ENCODE measurements at places on chromosomes 7 and 10.

- DNase-seq: no peak
Observed at GRCh38 chr7:28481091-28481926, 69.0 kb downstream of the CREB5 start.

- no peak for DNase-seq
Observed at GRCh38 chr10:44071479-44071878, 313.4 kb downstream of the CXCL12 start.

DNA sequence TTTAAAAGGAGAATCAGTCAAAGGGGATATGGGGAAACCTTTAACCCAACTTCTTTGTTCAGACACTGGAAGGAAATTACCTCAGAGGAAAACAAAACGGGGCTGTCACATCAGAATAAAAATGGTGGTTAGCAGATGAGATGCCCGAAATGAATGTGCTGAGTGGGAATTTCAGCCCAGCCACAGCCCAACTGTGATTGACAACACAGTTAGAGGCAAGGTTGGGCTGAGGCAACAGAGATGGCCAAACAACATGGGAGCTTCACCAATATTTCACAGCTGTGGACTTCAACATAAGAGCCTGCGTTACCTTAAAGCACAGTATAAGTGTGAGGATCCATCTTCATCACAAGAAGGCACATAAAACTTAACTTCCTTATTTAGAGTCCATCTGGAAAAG lies 133.5 kb upstream of the PTPRZ1 start:
- DNase-seq: no peak

DNA sequence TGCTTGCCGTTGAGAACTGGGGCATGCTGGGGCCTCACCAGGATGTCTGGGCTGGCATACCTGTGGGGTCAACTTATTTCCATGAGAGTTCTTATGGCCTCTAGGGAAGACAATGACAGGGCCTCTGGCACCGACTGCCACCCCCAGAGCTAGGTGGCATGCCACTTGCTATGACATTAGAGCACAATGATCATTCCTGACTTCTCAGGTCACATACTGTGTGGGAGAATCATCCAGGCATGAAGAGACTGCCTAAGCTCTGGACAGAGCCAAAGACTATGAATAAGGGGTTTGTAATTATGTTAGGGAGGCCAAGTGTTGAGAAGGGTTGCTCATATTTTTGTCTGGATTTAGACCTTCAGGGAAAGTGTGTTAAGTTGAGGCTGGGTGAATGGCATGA lies 97.5 kb downstream of the PTPN20 start:
- DNase-seq: no peak

- no peak for DNase-seq
Observed at GRCh38 chr10:62025901-62026879, 124.7 kb downstream of the ARID5B start.

DNA sequence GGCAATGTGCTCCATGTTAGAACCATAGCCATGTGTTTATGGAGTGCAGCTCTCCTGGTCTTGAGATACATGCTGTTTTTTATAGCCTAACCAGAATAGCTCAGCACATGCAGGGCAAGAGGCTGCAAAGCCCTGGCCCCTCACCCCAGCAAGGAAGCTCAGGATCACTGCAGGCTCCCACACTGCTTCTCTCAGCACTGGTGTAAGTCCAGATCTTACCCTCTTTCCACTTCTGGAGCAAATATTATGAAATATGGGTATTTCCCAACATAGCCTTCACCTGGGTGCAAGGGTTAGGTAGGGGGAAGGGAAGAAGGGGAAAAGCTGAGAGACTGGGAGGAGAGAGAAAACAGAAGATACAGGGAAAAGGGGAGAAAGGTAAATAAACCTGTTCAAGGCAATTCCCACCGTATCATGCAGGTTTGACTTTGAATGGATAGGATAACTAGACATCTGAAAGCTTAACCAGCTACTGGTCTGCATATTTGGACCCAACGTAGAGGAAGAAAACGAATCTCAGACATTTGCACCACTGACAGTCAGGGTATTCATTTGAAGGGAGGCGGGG lies 19.7 kb downstream of the SKIDA1 start:
- no peak for DNase-seq
